ENCODE measurements at places on chromosomes 3 and 15.
A peak's percentile ranks its signal among the peaks of the same experiment; 100 is the strongest.

GRCh38 chr3:177810162-177810623, 612.9 kb upstream of the TBL1XR1 start:
- H3K4me1 ChIP-seq = peaks cover 20% of the 10 kb centered on the region
- no peak overlapping the region for H3K4me3 ChIP-seq
- H3K36me3 ChIP-seq = no peaks in the 10 kb centered on the region
- DNase-seq = peak; percentile 25
- H3K27me3 ChIP-seq = no peaks in the 10 kb centered on the region

DNA sequence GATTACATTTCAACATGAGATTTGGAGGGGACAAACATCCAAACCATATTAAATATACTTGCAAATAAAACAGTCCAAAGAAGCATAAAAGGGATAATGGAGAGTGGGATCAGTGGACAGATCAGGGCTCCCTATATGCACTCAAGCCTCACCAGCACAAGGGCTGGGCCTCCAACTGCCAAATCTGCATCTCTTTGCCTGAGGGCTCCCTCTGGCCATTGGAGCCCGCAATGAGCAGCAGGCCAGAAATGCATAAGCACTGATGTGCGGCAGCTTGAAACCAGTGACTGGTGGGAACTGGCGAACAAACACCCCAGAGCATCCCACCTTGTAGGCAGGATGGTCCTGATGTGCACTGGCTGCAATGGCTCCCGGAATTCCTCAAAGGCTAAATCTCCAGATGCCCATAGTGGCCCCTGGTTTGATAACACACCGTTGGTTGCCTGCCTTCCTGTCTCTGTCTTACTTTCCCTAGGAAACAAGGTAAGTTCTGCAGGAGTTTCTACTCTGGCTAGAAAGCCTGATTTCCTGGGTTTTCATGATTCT, 55.9 kb upstream of the POMGNT2 start:
- H3K27ac ChIP-seq = peak overlapping the region; percentile 100
- peak overlapping the region; percentile 90 for H3K4me3 ChIP-seq
- DNase-seq = no peak
- no peaks in the 10 kb centered on the region for H3K27me3 ChIP-seq
- H3K4me1 ChIP-seq = peaks cover 33% of the 10 kb centered on the region
- peaks cover 12% of the 10 kb centered on the region for H3K36me3 ChIP-seq

- H3K27me3 ChIP-seq = peaks cover 32% of the 10 kb centered on the region
- no peak for DNase-seq
- no peaks in the 10 kb centered on the region for H3K4me1 ChIP-seq
- H3K4me3 ChIP-seq = no peak overlapping the region
Observed at GRCh38 chr15:71705151-71705550, 105.2 kb upstream of the NR2E3 start.

- H3K4me1 ChIP-seq = peaks cover 14% of the 10 kb centered on the region
- H3K27ac ChIP-seq = no peak overlapping the region
- no peak overlapping the region for H3K4me3 ChIP-seq
- no peaks in the 10 kb centered on the region for H3K36me3 ChIP-seq
- H3K27me3 ChIP-seq = no peaks in the 10 kb centered on the region
Observed at GRCh38 chr3:30749230-30749629, 142.8 kb downstream of the TGFBR2 start.

DNA sequence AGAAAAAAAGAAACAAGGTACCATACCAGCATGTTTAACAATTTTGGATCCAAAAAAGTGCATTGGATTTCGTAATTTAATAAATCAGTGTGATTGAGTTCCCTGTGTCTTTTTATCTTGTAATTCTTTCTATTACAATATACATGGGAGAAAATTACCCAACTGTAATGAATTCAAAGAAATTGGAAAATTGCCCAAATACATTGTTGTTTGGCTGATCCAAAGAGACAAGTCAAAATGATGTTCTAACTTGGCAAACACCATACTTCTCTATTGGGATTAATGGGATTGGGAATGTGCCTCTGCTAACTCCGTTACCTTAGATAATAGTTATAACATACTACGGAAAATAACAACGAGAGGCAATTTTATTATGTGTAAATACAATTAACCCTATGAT, 1097.1 kb downstream of the ROBO1 start:
- no peaks in the 10 kb centered on the region for H3K36me3 ChIP-seq
- no peak overlapping the region for H3K4me3 ChIP-seq
- H3K4me1 ChIP-seq = no peaks in the 10 kb centered on the region
- H3K27ac ChIP-seq = no peak overlapping the region
- H3K27me3 ChIP-seq = no peaks in the 10 kb centered on the region
- DNase-seq = no peak

DNA sequence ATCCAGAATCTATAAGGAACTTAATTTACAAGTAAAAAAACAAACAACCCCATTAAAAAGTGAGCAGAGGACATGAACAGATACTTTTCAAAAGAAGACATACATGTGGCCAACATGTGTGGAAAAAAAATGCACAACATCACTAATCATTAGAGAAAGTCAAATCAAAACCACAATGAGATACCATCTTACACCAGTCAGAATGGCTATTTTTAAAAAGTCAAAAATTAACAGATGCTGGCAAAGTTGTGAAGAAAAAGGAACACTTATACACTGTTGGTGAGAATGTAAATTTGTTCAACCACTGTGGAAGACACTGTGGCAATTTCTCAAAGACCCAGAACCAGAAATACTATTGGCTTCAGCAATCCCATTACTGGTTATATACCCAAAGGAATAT, 830.0 kb upstream of the ALCAM start:
- no peaks in the 10 kb centered on the region for H3K36me3 ChIP-seq
- H3K4me3 ChIP-seq = no peak overlapping the region
- no peak for DNase-seq

GRCh38 chr3:126664591-126665214, 9.8 kb upstream of the TXNRD3 start:
- H3K4me1 ChIP-seq = no peaks in the 10 kb centered on the region
- H3K36me3 ChIP-seq = no peaks in the 10 kb centered on the region
- H3K27me3 ChIP-seq = no peaks in the 10 kb centered on the region
- no peak for DNase-seq
- no peak overlapping the region for H3K4me3 ChIP-seq

- H3K4me1 ChIP-seq = peaks cover 8% of the 10 kb centered on the region
- peak overlapping the region; percentile 98 for H3K27ac ChIP-seq
- H3K27me3 ChIP-seq = peaks cover 2% of the 10 kb centered on the region
- no peak for DNase-seq
- peaks cover 3% of the 10 kb centered on the region for H3K36me3 ChIP-seq
Observed at GRCh38 chr15:45401665-45402161, 23.4 kb upstream of the GATM start.

GRCh38 chr3:138497021-138497420, 62.6 kb downstream of the ESYT3 start:
- no peaks in the 10 kb centered on the region for H3K27me3 ChIP-seq
- peaks cover 25% of the 10 kb centered on the region for H3K36me3 ChIP-seq
- H3K27ac ChIP-seq = no peak overlapping the region
- DNase-seq = no peak

- H3K36me3 ChIP-seq = no peaks in the 10 kb centered on the region
- no peak overlapping the region for H3K27ac ChIP-seq
- no peak overlapping the region for H3K4me3 ChIP-seq
- DNase-seq = no peak
Observed at GRCh38 chr3:65706776-65707568, 331.7 kb downstream of the MAGI1 start.

DNA sequence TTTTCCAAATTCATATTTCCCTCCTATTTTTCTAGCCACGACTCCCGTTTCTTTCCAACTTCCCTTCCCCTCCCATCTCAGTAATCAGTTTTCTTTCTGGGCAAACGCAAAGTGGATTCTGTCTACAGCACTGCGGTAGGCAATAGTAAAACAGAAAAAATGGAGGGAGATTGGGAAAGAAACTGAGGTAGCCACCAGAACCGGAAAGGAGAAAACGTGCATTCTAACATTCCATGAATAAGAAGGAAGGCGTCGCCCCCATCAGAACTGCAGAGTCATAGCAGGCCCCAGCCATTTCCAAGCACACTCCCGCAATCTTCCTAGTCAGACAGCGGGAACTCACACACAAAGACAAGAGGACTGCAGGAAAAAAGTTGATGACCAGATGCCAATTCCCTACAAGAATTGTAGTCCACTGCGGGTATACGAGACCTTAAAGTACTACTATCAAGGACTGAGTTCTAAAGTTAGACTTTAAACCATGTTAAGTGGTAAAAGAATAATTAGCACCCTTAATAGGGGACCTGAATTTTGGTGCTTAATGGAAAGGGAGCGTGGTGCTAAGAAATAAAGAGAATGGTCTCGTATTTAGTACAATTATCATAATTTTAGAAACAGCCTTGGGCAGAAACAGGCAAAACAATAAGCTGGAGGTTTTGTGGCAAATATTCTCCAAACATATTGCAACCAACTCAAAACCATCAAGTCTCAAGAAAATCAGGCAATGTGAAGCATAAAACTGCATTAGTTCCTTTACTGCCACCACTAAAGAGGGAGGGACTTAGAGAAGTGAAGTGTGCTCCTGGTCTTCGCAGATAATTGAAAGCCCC, 1.4 kb downstream of the PFN2 start:
- H3K27me3 ChIP-seq = peaks cover 5% of the 10 kb centered on the region
- H3K36me3 ChIP-seq = no peaks in the 10 kb centered on the region
- peak overlapping the region; percentile 92 for H3K27ac ChIP-seq
- H3K4me3 ChIP-seq = peak overlapping the region; percentile 83
- peaks cover 15% of the 10 kb centered on the region for H3K4me1 ChIP-seq

- no peaks in the 10 kb centered on the region for H3K4me1 ChIP-seq
- DNase-seq = no peak
- H3K4me3 ChIP-seq = no peak overlapping the region
- H3K27me3 ChIP-seq = no peaks in the 10 kb centered on the region
- H3K36me3 ChIP-seq = no peaks in the 10 kb centered on the region
Observed at GRCh38 chr3:146080578-146080977, 80.4 kb downstream of the PLOD2 start.

DNA sequence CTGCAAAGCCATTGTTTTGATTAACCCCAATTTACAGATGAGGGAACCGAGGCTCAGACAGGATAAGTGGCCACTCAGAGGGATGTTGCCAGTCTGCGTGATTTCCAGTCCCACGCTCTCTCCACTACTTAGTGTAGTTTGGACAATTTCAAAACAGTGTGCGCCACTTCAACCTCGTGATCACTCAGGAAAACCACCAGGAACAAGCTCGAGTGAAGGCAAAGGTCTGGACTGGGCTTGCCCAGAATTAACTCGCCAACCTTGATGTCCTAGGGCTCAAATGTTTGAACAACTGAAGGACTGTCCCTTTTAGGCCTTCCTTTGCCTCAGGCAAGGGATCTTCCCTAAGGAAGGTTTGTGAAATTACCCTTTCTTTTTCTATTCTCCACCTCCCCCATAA, 124.2 kb upstream of the LMOD3 start:
- no peak overlapping the region for H3K4me3 ChIP-seq
- no peaks in the 10 kb centered on the region for H3K36me3 ChIP-seq
- H3K4me1 ChIP-seq = peaks cover 14% of the 10 kb centered on the region
- H3K27ac ChIP-seq = no peak overlapping the region
- H3K27me3 ChIP-seq = no peaks in the 10 kb centered on the region

All from naive thymus-derived CD8-positive, alpha-beta T cell (primary cell).